ENCODE measurements at places on chromosomes 12 and 14. TPM values are rescaled to one million over a fixed set of nuclear protein-coding genes. Genes with fewer than 3 reads are reported as not detected.

DNA sequence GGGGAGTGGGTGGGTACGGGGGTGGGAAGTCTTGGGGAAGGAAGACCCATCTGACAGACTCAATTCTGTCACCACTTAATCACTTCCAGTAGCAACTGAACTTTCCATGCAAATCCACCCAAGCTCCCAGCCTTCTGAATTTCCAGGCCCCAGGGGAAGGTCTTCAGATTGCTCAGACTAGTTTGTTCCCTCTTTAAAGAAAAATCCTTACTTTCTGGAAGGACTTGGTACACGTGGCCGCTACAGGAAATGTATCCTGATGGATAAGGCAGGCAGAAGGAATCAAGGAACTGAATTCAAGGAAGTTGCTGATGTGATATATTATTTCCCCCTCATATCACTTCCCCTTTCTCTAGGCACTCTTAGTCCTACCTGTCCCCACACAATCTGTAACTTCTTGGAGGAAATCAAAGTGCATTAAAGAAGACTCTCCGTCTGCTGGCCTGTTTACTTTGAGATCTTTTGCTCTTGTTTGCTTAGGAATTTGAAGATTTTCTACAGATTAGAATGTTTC, 6.4 kb downstream of the NFKBIA start:
- no peak for DNase-seq

GRCh38 chr12:80838024-80838658, 99.6 kb downstream of the LIN7A start:
- DNase-seq = no peak

GRCh38 chr14:45906257-45906656, 653.3 kb upstream of the MIS18BP1 start:
- DNase-seq = no peak

- DNase-seq = no peak
Measured at GRCh38 chr12:89038831-89039512, 313.3 kb downstream of the DUSP6 start.

DNA sequence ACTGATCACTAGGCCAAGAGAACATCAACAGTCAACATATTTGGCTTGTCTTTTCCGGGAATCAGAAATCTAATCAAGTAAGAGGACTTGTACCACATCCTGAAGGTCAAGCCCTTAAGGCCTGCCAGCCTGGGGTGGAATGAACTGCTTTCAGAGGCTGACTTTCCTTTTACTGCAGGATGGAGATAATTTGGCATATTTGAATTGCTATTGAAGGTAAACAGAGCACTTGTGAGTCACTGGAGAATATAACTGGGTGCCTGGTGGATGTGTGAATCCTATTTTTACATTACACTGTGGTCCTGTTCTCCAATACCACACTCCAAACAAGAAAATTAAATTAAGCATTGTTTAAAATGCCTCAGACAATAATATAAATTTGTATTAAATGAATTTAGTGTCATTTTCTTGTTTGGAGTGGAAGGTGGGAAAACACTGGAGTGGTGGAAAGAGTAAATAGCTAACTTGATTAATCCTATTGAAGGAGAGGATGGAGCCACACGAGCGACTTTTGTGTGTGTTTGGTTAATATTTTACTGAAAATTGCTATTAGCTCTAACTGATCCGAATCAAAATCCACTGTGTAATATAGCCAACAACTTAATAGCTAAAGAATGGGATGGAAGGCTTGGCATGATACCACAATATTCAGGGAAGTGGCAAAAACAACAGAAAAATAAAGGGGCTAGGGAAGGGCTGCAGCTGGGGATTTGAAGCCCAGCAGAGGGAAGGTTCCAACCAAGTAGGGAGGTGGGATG, 89.4 kb downstream of the OTX2 start:
- no peak for DNase-seq

- peak; percentile 78 for DNase-seq
Measured at GRCh38 chr12:5914387-5915149, 30.5 kb downstream of the ANO2 start.

DNA sequence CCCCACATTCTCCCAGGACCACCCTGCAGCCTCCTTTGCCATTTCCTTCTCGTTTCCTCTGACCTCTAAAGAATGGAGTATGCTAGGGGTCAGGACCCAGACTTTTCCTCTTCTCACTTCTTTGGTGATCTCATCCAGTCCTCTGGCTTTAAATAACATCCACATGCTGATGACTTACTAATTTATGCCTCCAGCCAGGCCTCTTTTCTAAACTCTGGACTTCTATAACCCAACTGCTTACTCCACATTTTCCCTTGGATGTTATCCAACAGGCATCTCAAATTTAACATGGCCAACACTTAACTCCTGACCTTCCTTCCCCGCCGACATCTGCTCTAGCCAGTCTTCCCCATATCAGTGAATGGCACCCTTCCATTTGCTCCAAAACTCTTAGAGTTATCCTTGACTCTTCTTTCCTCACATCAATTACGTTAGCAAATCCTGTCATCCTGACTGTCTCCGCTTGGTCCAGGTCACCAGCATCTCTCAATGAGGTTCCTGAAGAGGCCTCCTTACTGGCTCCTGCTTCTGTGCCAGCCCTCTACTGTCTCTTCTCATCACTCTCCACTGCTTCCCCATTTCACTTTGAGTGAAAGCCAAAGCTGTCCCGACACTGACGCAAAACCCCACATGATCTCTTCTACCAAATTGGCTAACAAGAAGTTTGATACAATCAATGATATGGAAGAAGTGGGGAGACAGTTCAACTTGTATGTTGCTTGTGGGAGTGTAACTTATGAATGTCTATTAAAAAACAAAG, 42.7 kb downstream of the TMBIM6 start:
- no peak for DNase-seq

- no peak for DNase-seq
Measured at GRCh38 chr14:64623554-64624165, 73.9 kb downstream of the PPP1R36 start.

DNA sequence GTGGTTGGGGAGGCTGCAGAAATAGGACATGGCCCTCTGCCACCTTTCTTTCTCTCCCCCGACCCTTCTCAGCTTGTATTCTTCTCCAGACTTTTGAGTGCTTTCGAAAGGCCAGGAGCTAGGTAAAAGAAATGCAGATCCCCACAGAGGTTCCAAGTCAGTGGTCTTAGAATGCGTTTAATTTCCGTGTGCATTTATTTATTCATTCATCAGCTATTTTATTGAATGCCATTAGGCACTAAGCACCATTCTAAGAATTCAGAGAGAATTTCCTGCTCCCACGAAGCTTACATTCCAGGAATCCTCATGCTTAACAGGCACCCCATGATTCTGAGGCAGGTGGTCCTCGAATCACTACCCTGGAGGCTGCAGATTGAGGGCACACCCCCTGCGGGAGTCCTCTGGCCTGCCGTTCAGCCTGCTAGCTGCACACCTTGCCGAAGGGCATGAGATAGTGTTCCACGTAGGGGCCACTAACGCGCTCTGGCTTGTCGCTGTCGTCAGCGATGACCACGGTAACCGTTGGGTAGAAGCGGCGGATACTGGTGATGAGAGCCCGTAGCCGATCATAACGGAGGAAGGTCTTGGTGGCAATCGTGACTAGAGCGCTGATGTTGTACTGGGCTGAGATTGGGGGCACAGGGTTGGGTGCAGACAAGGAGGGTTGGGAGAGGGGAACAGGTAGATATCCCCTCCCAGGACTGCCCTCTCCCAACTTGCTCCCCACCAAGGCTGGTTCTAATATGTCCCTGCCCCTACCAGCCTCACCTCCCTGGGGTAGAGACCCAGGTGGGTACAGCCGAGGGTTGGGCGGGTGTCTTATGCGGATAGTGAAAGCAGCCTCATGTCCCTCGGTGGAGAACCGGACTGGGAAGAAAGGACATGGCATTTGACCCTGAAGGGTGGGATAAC, 4.5 kb downstream of the B4GALNT1 start:
- DNase-seq = no peak

DNA sequence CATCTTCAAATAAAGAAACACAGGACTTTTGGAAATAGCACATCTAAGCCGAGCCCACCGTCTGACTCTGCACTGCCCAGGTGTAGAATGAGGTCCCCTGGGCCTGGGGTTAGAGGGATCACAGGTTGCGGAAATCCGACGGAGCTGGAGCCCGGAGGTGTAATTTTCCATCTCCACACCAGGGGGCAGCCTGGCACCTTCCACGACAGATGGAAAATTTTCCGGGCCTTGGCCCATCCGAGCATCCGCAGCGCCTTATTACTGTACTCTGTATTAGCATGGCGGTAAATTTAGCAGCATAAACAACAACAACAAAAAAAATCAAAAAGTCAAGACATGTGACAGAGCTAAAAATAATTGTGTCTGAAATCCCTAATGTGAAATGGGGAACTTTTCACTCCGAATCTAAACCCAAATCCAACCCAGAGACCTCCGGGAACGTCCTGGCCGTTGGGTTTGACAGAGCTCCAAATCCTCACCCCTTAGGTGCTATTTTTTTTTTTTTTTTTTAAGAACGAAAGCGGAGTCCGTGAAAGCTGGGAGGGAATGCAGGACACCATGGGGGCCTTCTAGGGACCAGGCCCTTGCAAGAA, 93.9 kb downstream of the KSR2 start:
- DNase-seq = no peak

DNA sequence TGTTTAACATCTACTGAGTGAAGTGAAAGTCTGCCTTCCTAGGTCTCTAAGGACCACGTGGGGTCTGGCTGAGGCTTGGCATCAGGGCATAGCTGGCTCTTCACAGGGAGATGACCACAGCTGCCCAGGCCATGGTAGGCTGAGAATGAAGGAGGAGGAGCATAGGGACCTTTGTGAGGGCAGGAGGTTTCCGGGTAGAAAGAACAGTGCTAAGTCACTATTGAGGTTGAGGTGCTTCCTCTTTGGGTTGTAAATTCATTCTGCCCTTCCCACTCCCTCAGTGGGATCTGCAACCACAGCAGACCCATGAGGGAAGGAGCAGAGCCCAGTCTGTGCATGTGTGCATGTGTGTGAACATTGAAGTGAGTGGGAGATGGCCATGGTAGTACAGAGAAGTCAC, 909.6 kb downstream of the VRK1 start:
- peak; percentile 74 for DNase-seq

DNA sequence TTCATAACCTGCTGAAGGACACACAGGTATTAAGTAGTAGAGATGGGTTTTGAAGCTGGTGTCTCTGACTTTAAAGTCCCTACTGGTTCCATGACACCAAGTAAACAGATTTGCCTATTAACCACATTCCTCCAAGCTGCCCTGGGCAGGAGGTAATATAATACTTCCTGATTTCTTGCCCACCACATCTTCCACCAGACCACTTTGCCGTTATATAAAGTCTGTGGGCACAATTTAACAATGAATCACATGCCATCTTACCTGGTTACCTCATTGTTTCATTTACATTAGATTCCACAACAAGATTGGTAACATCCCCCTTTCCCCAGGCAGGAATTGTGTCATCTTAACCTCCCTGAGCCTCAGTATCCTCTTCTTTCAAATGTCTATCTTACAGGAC, 900 bp upstream of the LRRC23 start:
- no peak for DNase-seq

- DNase-seq = no peak
Measured at GRCh38 chr12:20620261-20620660, 74.9 kb upstream of the SLCO1C1 start.

The CRACR2A gene
- total RNA-seq = 1.1 TPM

The SLC4A8 gene
- 1.7 TPM for total RNA-seq

The APOF gene
- not detected for total RNA-seq

The CD69 gene
- 2.9 TPM for total RNA-seq

The CFAP251 gene
- 1.9 TPM for total RNA-seq
